GM13977 (cell line): ENCODE measurements at places on chromosomes 4 and X.

DNA sequence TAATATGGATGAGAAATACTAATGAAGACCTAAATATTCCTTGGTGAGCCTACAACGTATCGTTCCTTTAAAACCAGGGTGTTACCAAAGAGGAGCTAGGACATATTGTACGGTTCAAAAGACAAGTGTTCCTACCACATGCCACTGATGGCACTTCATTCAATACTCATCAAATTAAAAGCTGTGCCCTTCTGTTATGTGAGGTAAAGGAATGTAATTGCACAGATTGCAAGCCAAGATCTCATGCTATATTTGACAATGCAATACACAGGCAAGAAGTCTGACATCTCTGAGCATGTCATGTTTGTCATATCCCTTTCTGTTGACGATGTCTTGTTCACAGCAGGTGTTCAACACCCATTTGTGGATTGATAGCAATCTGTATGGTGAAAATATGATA lies 6.9 kb downstream of the FGF13 start:
- DNase-seq, result no peak

DNA sequence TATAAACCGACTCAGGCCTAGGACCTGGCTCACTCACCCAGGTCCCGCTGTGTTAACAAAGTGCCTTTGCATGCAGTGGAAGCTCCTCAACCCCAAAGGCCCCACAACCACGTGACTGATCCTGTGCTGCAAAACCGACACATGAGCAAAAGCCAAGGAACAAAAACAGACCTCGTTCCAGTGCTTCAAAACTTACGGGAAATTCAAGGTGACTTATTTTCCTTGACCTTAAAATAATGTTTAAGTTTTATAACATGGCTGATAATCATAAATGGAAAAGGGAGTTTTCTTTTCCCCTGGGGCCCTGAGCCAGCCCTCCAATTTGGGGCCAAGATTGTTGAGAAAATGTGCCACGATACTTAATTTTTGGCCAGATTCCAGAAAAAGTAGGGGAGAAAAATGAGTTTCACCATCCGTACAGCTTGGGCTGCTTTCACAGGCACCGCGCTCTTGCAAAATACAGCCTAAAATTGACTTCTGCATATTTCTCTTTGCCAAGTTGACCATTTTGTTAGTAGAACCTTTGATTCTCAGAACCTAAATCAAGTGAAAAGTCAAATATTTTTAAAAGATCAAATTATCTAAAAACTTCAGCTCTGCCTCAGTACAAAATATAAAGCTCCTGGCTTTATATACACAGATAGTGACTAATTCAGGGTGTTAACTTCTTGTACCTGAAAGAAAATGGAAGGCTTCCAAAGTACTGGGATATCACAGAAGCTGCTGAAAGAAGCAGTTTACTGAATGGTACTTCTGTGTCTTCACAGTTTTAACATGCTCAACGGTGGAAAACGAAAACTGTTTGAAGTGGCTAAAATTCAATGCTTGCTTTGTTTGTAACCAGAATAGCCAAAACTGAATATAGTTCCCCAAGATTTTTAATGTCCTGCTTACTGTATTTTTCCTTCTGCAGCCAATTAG lies 93.8 kb downstream of the APBB2 start:
- no peak for DNase-seq

DNA sequence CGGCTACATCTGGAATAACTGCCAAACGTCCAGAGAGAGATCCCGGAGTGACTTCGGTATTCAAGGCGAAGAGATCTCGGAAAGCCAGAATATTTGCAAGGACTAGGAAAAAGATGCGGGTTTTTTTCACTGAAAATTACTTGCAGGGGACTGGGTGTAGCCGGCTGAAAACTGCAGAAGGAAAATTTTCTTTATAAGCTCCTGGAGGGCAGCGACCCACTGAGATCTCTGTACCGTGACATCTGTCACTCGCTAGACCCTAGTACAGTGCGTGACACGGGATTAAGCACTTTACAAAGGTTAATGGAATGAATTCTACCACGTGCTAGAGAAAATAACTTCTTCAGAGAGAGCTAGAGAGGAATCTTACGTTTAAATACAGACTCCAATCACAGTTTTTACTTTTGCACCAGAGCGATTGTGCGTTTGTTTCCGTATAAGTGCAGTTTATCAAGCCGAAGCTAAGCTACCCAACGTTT lies 1.1 kb upstream of the LCORL start:
- DNase-seq, result no peak

GRCh38 chrX:132365490-132365889 lies 123.3 kb downstream of the MBNL3 start:
- no peak for DNase-seq

- no peak for DNase-seq
Observed at GRCh38 chr4:109548655-109549054, 11.4 kb upstream of the MCUB start.

DNA sequence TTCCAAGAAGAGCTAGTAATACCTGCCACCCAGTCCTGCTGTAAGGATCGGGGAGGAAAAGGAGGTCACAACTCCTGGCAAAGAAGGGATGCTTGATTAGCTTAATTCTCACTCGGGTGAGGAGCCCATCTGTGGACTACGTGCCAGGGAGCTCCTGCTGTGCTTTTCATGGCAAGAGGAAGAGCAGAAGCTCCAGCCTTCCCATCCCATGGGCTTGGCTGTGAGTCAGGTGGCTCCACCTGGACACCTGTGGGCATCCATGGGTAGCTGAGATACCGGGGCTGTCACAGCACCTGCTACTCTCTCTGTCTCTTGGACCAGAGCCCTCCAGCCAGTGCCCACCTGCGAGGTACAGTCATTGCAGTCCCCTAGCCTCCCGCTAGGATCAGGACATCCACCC lies 18.0 kb downstream of the CLNK start:
- no peak for DNase-seq

DNA sequence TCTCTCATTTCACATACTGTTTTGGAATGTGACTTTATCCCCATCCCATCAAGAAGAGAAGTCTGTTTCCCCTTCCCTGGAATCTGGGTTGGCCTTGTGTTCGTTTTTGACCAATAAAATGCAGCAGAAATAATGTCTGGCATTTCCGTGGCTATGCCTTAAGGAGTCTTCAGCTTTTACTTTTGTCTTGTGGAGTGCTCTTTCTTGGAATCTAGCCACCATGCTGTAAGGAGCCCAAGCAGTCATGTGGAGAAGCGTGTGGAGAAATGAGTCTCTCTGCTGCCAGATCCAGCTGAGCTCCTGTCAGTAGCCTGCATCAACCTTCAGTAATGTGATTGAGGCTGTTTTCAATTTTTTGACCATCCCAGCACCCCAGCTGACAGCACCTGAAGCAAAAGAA lies 84.4 kb upstream of the ARMCX2 start:
- no peak for DNase-seq

DNA sequence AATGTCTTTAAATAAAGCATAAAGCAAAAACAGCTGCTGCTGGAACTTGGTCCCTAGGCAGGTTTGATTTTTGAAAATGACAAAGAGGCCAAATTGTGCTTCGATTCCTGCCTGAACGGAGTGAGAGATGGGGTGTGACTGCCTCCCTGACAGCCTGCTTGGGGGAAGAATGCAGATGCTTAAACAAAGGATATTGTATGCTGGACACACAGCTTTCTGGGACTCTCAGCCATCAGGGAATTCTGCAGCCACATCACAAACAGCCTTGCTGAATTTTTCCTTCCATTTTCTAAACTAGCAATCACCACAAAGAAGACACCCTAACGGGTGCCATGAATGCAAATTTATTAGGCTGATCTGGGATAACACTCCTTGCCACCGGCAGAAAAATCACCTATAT lies 83.9 kb upstream of the CPEB2 start:
- DNase-seq, result no peak

- DNase-seq, result peak; percentile 23
Observed at GRCh38 chrX:57821703-57822387, 88.4 kb downstream of the ZXDA start.

- peak; percentile 23 for DNase-seq
Observed at GRCh38 chr4:127479031-127479622, 153.6 kb upstream of the INTU start.

GRCh38 chrX:122566401-122566800 lies 617.7 kb upstream of the GRIA3 start:
- no peak for DNase-seq

GRCh38 chr4:56990109-56990905 lies 11.6 kb downstream of the POLR2B start:
- DNase-seq, result no peak

GRCh38 chr4:145933134-145933533 lies 5.5 kb downstream of the ZNF827 start:
- no peak for DNase-seq

DNA sequence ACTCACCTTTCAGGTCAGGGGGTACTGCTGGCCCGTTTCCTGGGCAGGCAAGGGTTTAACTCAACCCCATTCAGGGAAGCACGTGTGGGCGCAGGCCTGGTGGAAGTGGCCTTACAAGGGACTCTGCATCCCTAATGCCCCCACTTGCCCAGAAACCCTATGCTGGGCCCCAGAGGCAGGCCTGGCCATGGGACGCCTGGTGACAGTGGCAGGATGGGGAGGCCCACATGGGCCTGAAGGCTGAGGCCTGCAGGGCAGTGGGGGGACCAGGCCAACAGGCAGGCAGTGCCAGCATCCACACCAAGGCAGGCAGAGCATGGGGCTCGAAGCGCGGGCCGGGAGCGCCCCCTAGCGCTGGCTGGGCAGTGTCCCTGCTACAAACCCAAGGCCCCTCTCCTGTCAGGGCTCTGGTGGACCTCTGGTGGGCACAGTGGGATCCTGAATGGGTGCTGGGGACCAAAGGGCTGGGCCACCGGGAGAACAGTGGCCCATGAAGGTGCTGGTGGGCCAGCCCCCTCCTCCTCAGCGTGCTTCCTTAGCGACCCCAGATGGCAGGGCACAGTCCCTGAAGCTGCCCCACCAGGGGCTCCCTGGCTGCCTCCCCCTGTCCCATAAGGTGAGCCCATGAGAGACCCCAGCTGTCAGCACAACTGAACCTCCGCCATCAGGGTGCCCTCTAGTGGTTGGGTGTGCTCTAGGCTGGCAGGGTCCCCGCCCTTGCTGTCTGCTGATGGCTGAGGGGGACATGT lies 16.8 kb downstream of the FGFR3 start:
- peak; percentile 92 for DNase-seq

GRCh38 chr4:7596918-7597606 lies 162.3 kb upstream of the PSAPL1 start:
- DNase-seq, result no peak

GRCh38 chr4:138758876-138759553 lies 256.6 kb upstream of the NOCT start:
- DNase-seq, result no peak

- no peak for DNase-seq
Observed at GRCh38 chr4:185358959-185359358, 36.8 kb downstream of the LRP2BP start.

DNA sequence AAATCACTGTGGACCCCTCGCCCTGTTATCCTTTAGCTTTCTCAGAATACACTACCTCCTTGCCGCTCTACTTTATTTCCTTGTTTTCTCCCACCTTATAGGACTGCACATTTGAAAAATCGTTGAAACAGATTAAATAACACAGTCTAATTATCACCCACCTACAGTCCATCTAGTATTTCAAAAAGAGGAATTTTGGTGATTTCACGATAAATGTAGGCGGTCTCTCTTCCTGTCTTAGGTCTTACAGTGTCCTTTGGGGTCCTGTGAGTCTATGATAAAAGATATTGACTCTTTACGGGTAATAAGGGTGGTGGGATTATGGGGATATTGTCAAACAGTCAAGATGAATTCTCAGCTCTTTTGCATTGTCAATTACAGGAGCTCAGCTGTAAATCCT lies 2.4 kb upstream of the TBL1X start:
- no peak for DNase-seq

DNA sequence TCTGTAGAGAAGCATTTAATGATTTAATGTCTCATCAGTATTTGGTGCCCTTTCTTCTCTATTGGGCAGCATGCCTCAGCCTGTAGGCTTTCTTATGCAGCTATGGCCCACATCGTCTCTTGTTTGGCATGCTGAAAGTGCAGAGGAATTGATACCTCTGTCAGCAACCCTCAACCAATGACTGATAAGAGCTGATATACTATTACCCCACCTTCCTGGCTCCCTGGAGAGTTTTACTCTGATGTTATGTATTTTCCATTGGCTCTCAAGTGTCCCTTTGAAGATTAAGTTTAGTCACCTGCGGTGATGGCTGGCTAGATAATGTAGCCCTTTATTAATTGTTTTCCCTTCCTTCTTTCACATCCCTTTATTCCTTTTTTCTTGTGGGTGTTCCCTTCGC lies 41.2 kb upstream of the PDHA2 start:
- DNase-seq, result no peak

- no peak for DNase-seq
Observed at GRCh38 chr4:104763554-104764222, 269.0 kb upstream of the CXXC4 start.

- no peak for DNase-seq
Observed at GRCh38 chr4:121454251-121454979, 73.6 kb upstream of the QRFPR start.

DNA sequence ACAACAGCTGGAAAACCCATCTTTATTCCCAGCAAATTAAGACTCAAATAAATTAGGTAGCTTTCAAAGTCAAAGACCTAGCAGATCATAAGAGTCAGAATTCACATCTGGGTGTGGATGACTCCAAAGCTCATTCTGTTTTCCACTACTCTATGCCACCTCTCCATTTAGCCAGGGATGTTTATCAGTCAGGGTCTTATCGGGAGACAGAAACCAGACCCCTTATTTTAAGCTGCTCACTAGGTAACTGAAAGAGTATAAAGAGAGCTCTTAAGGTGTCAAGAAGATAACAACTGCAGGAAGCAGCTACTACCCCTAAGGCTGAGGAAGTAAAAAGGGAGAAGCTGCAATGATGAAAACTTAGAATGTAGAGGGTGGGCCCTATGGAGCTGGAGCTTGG lies 333.7 kb upstream of the KLF3 start:
- no peak for DNase-seq

GRCh38 chrX:135498236-135498635 lies 22.2 kb upstream of the INTS6L start:
- DNase-seq, result no peak

DNA sequence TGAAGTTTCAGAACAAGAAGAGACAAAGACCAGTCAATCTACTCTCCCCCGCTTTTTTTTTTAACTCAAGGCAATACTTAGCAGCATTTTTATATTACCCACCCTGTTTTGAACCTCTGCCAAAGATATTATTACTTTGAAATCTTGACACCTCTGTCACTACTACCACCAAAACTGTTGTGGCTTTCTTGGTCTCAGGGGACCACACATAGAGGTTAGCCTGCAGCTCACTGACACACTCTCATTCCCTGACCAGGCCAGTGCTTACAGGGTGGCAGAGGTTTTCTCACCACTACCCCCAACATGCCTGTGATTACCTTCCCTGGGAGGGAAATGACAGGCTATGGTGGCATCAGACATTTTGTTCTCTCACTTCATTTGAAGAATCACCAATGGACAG lies 137.4 kb upstream of the STIM2 start:
- DNase-seq, result peak; percentile 7

DNA sequence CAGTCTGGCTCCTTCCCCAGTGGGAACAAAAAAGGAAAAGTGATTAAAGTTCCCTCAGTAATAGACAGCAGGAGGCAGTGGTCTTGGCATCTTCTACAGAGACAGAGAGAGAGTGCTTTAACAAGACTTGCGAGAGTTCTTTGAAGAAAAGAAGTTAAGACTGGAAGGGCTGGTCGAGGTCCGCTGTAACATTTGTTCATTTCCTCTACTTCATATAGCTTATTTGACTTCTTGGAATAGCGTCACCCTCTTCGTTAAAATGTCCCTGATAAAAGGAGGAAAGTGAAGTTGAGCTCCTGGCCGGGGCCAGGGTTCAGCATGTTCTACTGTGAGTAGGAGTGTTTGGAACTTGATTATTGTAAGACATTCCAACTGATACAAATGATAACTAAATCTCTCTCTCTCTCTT lies 179.8 kb downstream of the SLIT2 start:
- no peak for DNase-seq
